ENCODE measurements at places on chromosomes 7 and 10.

DNA sequence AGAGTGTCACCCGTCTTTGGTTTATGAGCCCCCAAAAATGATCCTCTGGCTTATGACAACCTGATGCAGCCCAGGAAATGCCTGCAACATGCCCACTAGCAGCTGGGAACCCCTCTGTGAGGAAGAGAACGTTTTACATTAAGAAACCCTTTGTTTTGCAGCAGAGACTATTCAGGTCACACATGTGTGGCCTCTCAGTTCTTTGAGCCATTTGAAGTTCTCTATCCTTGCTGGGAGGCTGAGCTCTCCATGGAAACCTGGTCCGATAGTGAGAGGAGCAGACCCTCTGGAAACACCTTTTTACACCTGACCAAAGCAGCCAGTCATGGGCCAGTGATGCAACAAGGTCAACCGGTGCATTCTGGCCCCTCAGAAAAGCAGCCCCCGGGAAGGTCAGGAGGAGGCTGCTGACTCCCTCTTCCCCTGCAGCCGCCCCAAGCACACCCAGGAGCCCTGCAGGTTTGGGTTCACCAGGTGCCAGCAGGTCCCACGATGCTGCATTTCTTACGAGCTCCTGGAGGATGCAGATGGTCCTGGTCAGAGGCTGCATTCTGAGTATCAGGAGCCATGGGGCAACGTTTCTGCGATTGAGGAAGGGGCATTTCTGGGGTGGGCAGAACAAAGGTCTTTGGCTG, 134.3 kb downstream of the ZMYND11 start:
- no peak for DNase-seq

GRCh38 chr7:143272871-143273270, 9.6 kb downstream of the GSTK1 start:
- no peak for DNase-seq

- no peak for DNase-seq
These were observed 549 bp upstream of the DDX50 start for GRCh38 chr10:68900427-68901104.

GRCh38 chr7:15352421-15353206, 209.2 kb downstream of the AGMO start:
- no peak for DNase-seq

DNA sequence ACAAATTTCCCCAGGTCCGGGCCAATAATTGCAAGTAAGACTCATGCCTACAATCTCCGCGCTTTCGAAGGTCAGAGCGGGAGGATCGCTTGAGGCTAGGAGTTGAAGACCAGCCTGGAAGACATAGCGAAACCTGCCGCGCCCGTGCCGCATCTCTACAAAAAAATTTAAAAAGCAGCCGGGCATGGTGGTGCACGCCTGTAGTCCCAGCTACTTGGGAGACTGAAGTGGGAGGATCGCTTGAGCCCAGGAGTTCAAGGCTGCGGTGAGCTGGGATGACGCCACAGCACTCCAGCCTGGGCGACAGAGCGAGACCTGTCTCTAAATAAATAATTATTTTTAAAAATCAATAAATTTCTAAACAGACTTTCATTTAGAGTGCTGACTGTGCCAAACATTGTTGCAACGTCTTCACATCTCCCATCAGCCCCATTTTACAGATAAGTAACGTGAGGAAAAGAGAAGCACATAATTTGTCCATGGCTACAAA, 494 bp upstream of the CFAP43 start:
- DNase-seq: no peak

DNA sequence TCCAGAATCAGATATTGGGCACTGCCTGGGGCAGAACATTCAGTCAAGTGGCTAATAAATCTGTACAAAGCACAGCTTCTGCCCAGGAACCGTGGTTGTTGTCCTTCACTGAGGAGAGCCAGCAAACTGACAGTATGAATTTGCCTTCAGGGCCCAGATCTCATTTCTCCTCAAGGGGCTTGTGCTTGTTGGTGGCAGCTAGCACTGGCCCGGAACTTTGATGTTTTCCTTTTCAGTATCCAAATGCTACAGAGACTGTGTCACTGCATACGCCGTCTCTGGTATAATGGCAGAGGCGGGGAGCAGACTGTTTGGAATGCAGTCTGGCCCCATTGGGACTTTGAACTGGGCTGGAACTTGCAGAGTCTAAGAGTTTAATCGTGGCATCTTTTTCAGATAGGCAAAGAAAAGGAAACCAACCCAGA, 30.4 kb upstream of the ADD3 start:
- DNase-seq: no peak
